ENCODE measurements at places on chromosomes 3 and 15. TPM values are rescaled to one million over a fixed set of nuclear protein-coding genes. Genes with fewer than 3 reads are reported as not detected.

CAPN3 gene
- 1.8 TPM for total RNA-seq

TRIM42 gene
- total RNA-seq: not detected

ZBTB20 gene
- 4.5 TPM for total RNA-seq

CYFIP1 gene
- 14.9 TPM for total RNA-seq

COLQ gene
- 0.48 TPM for total RNA-seq

ST3GAL6 gene
- 0.58 TPM for total RNA-seq

XCR1 gene
- total RNA-seq: not detected

DNA sequence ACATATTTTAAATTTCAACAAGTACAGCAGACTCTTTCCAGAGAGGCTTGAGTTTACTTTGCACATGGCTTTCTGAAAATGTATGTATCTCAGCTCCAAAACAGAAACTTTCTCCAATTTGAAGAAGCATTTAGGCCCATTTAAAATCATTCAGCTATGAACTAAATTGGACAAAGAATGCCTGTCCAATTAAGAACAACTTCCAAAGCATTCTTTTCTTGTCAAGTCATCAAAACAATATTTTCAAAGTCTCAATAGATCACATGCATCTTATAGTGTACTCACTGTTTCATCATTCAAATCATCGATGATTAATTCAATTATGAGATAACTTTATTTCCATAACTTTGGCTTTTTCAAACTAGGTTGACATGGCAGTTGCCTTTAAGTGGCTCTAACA is 95.2 kb downstream of the KBTBD8 start:
- no peaks in the 10 kb centered on the region for H3K36me3 ChIP-seq
- H3K27me3 ChIP-seq: no peaks in the 10 kb centered on the region
- no peak overlapping the region for H3K4me3 ChIP-seq
- H3K27ac ChIP-seq: no peak overlapping the region
- H3K4me1 ChIP-seq: no peaks in the 10 kb centered on the region
- DNase-seq: no peak

GRCh38 chr3:23805633-23806533 is at the start of gene UBE2E1:
TSS of gene UBE2E1 (plus strand) at chr3:23805955. CDS start at chr3:23807270, 1,315 bp downstream.
- DNase-seq: peak; percentile 69
- H3K27ac ChIP-seq: peak within 1 kb of the TSS; percentile 93
- H3K4me3 ChIP-seq: peak within 1 kb of the TSS; percentile 94
- H3K36me3 ChIP-seq: peaks cover 27% of the 10 kb centered on the region
- H3K4me1 ChIP-seq: peaks cover 39% of the 10 kb centered on the region
- H3K27me3 ChIP-seq: peaks cover 12% of the 10 kb centered on the region

DNA sequence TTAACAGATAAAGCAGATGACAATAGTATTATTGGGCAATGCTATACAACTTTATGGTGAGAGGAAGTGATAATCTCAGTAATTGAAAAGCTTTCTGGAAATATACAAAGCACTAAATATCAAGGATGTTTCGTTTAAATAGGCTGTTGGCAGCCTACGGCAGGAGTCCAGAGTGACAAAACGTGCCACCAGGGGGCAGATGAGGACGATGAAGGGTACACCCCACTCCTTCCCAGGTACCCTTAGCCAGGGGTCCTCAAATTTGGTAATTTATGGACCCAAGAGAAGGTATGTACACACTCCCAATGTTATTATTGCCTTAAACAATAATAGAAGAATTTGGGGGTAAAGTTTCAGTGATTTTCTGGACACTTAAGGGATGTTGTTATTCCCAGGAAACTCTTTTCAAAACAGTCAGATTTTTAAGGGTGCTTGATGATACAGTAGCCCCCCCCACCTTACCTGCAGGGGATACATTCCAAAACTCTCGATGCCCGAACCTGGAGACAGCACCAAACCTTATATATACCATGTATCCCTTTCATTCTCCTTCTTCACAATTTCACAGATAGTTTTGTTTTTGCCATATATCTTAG is 1.4 kb upstream of the MAGEL2 start:
- no peak overlapping the region for H3K27ac ChIP-seq
- no peaks in the 10 kb centered on the region for H3K36me3 ChIP-seq
- H3K4me3 ChIP-seq: no peak overlapping the region
- no peaks in the 10 kb centered on the region for H3K4me1 ChIP-seq
- DNase-seq: peak; percentile 18
- H3K27me3 ChIP-seq: peaks cover 8% of the 10 kb centered on the region

DNA sequence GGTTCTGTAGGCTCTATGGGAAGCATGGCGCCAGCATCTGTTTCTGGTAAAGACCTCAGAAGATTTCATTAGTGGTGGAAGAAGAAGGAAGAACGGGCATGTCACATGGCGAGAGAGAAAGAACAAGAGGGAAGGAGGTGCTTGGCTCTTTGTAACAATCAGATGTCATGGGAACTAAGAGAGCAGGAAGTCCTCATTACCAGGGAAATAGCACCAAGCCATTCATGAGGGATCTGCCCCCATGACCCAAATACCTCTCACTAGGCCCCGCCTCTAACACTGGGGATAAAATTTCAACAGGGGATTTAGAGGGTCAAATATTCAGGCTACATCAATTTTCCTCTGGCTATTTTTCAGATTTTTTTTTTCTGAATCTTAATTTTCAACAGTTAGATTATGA is 954.3 kb downstream of the SQOR start:
- no peak overlapping the region for H3K27ac ChIP-seq
- H3K36me3 ChIP-seq: no peaks in the 10 kb centered on the region
- no peak overlapping the region for H3K4me3 ChIP-seq

- no peak overlapping the region for H3K27ac ChIP-seq
- H3K4me3 ChIP-seq: no peak overlapping the region
- no peaks in the 10 kb centered on the region for H3K27me3 ChIP-seq
- H3K36me3 ChIP-seq: peaks cover 7% of the 10 kb centered on the region
- DNase-seq: no peak
- H3K4me1 ChIP-seq: peaks cover 17% of the 10 kb centered on the region
These were observed 27.6 kb upstream of the SRP14 start for GRCh38 chr15:40066589-40066988.

DNA sequence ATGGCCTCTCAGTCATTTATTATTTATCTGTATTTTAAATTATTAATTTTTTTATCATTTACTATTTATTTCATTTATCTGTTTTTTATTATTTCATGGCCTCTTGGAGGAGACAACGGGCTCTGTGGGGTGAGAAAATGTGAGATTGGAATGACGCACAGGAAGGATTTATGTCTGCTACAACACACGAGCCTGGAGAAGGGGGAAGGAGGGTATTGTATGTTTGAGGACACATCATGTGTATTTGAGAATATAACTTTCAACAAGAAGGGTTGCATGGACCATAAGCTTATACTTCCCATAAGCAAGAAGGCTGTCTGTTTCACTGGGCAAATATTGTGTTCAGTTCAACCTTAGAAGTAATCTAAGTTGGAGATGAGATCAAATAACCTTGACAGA is 31.7 kb downstream of the LSM3 start:
- no peaks in the 10 kb centered on the region for H3K27me3 ChIP-seq
- no peak overlapping the region for H3K27ac ChIP-seq
- no peak overlapping the region for H3K4me3 ChIP-seq
- H3K36me3 ChIP-seq: no peaks in the 10 kb centered on the region
- no peaks in the 10 kb centered on the region for H3K4me1 ChIP-seq

DNA sequence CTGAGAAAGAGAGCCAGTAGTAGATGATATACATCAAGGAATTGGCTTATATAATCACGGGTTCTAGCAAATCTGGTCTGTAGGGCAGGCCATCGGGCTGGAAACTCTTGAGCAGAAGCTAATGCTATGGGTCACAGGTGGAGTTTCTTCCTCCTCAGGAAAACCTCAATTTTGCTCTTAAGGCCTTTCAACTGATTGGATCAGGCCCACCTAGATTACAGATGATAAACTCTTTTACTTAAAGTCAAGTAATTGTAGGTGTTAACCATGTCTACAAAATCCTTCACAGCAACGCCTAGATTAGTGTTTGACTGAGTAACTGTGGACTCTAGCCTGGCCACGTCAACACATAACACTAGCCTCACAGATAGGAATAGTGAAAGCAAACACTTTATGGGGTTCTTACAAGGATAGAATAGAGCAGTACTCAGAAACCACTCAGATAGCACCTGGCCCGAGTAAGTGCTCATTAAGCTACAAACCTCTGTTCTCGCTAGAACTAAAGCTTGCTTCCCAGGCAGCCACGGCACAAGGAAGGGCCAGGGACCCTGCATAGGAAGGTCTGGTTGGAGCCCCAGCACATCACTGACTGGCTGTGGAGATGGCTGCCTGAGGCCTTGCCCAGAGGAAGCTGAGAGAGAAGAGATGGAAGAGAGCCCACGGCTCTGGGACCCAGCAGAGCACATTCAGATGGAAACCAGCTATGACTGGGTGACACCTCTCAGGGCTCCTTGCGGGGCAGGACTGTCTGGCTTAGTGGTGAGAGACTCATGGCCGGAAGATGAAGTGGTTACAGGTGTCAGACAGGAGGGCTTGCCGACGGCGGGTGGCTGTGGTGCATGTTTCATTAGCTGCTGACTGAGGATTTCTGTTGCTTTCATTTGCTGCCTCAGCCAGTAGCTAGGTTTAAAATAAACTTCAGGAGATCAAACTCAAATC is 202.5 kb upstream of the TLE3 start:
- DNase-seq: peak; percentile 82
- peaks cover 15% of the 10 kb centered on the region for H3K4me1 ChIP-seq
- H3K27ac ChIP-seq: no peak overlapping the region
- no peak overlapping the region for H3K4me3 ChIP-seq
- no peaks in the 10 kb centered on the region for H3K27me3 ChIP-seq

DNA sequence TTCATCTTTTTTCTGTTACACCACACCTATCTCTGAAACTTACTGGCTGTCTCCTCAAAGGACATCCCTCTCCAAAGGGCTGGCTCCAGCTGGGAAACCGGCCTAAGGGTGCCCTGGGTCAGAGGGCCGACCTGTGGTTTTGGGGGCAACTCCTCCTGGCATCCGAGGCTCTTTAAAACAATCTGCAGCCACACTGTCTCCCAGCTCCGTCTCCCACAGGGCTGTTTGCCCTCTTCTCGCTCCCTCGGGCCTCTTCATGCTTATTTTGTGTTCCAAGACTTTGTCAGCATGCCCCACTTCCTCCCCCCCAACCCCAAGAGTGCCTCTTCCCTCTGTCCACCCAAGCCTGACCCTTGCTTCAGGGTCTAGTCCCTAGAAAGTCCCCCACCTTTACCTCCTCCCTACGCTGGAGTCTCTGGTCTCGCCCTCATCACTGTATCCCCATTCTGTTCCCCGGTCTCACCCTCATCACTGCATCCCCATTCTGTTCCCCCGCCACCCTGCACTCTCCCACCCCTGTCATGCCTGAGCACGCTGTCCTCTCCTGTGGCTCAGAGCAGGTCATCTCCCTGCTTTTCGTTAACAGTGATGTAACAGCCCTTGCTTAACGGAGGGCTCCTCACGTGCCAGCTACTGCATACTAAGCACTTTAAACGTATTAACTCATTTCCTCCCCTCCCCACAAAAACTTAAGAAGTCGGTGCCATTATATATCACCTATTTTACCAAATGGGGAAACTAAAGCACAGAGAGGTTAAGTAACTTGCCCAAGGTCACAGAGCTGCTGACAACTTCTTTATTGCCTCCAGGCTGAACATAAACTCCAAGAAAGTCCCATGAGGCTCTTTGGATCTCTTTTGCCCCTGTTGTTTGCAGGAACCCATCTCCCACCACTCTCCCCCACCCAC is 1.1 kb upstream of the CSK start:
- H3K36me3 ChIP-seq: peaks cover 50% of the 10 kb centered on the region
- peak overlapping the region; percentile 96 for H3K27ac ChIP-seq
- H3K4me3 ChIP-seq: peak overlapping the region; percentile 88
- no peaks in the 10 kb centered on the region for H3K27me3 ChIP-seq

GRCh38 chr3:118055381-118055780 is 979.3 kb downstream of the IGSF11 start:
- H3K27me3 ChIP-seq: no peaks in the 10 kb centered on the region
- no peaks in the 10 kb centered on the region for H3K36me3 ChIP-seq
- no peak for DNase-seq
- H3K4me1 ChIP-seq: no peaks in the 10 kb centered on the region
- no peak overlapping the region for H3K27ac ChIP-seq

GRCh38 chr15:89814112-89814742 is 425 bp downstream of the ANPEP start:
- H3K4me1 ChIP-seq: peaks cover 2% of the 10 kb centered on the region
- peaks cover 3% of the 10 kb centered on the region for H3K36me3 ChIP-seq
- no peak overlapping the region for H3K27ac ChIP-seq
- no peak for DNase-seq
- no peak overlapping the region for H3K4me3 ChIP-seq

DNA sequence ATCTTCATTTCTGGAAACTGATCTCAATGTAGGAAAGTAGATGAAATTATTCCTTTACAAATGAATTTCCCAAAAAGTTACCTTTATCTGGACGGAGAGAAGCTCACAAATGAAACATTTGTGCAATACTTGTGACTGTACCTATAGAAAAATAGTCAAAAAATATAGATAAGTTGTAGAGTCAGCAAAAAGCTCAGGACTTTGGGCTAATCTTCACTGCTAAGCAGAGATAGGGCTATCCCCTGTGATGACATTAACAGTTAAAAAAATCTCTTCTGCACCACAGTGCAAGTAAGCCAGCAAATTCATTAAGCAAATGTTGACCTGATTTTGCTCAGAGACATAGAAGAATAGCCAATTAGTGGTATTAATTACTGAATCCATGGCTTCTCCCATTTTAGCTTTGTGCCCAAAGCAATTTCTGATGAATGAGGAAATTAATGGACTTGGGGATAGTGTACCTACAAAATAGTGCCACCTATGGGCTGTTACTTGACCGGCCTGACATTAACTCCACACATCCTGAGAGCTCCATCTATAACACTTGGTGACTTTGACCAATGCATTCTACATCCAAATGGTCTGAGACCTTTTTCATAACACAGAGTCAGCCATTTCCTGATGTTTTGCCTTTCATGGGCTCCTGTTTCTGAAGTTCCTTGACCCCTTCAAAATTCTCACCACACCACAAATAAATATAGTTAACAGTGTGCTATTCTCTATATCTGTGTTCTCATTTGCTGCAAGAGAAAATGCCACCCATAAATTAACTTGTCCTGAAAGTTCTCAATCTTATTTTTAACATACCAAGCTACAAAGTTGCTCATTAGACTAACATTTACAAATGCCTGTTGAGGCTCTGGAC is 105.0 kb downstream of the SSR3 start:
- DNase-seq: no peak
- no peak overlapping the region for H3K27ac ChIP-seq
- H3K4me1 ChIP-seq: no peaks in the 10 kb centered on the region
- H3K27me3 ChIP-seq: peaks cover 7% of the 10 kb centered on the region
- no peak overlapping the region for H3K4me3 ChIP-seq
- H3K36me3 ChIP-seq: no peaks in the 10 kb centered on the region

- peaks cover 18% of the 10 kb centered on the region for H3K4me1 ChIP-seq
- peak overlapping the region; percentile 81 for H3K27ac ChIP-seq
- H3K4me3 ChIP-seq: peak overlapping the region; percentile 83
- H3K36me3 ChIP-seq: peaks cover 4% of the 10 kb centered on the region
These were observed 646 bp upstream of the SLC35G2 start for GRCh38 chr3:136818191-136818768.

DNA sequence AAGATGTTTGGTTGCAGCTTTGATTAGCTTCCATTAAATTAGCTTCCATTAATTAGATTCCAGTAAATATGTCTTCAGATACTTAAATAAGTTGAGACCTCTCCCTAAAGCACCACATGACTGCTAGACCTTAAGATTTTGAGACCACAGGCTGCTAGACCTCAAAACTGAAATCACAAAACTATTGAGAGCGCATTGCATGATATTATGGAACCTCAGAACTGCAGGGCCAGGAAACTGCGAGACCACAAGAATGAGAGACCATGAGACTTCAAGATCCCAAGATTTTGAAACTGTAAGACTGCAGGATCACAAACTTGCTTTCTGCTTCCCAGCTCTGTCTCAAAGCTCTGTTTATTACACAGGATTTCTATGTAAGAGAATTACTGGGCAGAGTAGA is 87.4 kb downstream of the TRIM42 start:
- peaks cover 2% of the 10 kb centered on the region for H3K4me1 ChIP-seq
- DNase-seq: no peak
- H3K4me3 ChIP-seq: no peak overlapping the region
- H3K36me3 ChIP-seq: no peaks in the 10 kb centered on the region
- H3K27me3 ChIP-seq: no peaks in the 10 kb centered on the region
